Osteoblast (primary cell): ENCODE measurements at places on chromosomes 4 and X. TPM values are rescaled to one million over a fixed set of nuclear protein-coding genes. Genes with fewer than 3 reads are reported as not detected.

IQSEC2 gene
- 10.1 and 14.7 TPM in 2 replicates for total RNA-seq

TSPAN5 gene
- 36.9 and 41.8 TPM in 2 replicates for total RNA-seq

FAAH2 gene
- total RNA-seq, result under 0.01 TPM in 1 of 2 replicates, not detected in the other

PRRG1 gene
- total RNA-seq, result 11.5 and 16.3 TPM in 2 replicates

ATP10D gene
- total RNA-seq, result 49.8 and 51.8 TPM in 2 replicates

BTK gene
- not detected in 2 replicates for total RNA-seq

- DNase-seq, result no peak
- H3K36me3 ChIP-seq, result no peaks in the 10 kb centered on the region
- H3K27ac ChIP-seq, result no peak overlapping the region
- H3K4me1 ChIP-seq, result no peaks in the 10 kb centered on the region
- H3K27me3 ChIP-seq, result no peaks in the 10 kb centered on the region
Observed at GRCh38 chrX:29841750-29842149, 373.6 kb upstream of the MAGEB2 start.

DNA sequence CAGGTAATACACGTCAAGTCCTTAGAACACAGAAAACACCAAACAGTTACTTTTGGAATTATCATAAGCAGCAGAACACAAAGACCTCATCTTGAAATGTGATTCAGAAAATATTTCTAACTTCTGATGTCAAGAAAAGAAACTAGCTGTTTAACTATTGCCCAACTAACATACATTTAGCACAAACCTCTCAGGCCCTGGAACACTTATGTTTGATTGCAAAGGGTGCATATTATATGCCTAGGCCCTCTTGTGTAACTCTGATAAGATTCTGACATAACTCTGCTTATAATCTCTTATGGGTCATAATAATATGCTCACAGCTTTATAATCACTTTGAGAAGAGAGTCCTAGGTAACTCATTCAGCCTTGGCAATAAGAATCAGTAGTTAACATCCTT lies 62.6 kb downstream of the TBC1D9 start:
- H3K4me3 ChIP-seq, result no peak overlapping the region
- DNase-seq, result no peak
- no peaks in the 10 kb centered on the region for H3K36me3 ChIP-seq
- H3K4me1 ChIP-seq, result peaks cover 11% of the 10 kb centered on the region
- no peak overlapping the region for H3K27ac ChIP-seq

DNA sequence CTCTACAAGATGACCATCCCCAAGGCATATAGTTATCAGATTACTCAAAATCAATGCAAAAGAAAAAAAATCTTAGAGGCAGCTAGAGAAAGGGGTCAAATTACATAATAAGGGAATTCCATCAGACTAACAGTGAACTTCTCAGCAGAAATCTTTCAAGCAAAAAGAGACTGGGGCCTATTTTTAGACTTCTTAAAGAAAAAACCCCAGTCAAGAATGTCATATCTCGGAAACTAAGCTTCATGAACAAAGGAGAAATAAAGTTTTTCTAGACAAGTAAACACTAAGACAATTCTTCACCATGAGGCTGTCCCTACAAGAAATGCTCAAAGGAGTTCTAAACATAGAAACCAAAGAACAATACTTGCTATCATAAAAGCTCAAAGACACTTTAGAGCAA lies 51.7 kb downstream of the RAB28 start:
- H3K4me3 ChIP-seq, result no peak overlapping the region
- no peak overlapping the region for H3K27ac ChIP-seq
- no peaks in the 10 kb centered on the region for H3K27me3 ChIP-seq
- DNase-seq, result no peak
- no peaks in the 10 kb centered on the region for H3K4me1 ChIP-seq
- H3K36me3 ChIP-seq, result no peaks in the 10 kb centered on the region

DNA sequence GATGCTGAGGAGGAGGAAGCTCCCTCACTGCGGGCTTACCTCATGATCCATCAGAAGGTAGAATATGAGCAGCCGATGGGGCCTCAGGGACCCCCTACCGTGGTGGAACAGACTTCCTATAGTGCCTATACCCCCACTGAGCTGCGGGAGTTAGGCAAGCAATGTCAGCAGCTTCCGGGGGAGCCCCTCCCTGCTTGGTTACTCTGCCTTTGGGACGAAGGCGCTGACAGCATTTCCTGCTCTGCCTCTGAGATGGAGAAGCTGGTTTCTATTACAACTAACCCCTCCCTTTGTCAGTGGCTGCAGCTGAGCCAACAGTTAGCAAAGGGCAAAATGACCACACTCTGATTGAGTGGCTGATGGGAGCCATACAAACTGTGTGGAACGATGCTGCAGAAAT lies 430.7 kb downstream of the IDS start:
- no peaks in the 10 kb centered on the region for H3K27me3 ChIP-seq
- H3K36me3 ChIP-seq, result no peaks in the 10 kb centered on the region
- H3K27ac ChIP-seq, result no peak overlapping the region

- H3K4me1 ChIP-seq, result peaks cover 6% of the 10 kb centered on the region
- peak; percentile 79 for DNase-seq
- no peaks in the 10 kb centered on the region for H3K36me3 ChIP-seq
- H3K27ac ChIP-seq, result no peak overlapping the region
Observed at GRCh38 chrX:136130931-136131833, 16.2 kb upstream of the FHL1 start.
